ENCODE measurements at places on chromosomes 6 and 20.

DNA sequence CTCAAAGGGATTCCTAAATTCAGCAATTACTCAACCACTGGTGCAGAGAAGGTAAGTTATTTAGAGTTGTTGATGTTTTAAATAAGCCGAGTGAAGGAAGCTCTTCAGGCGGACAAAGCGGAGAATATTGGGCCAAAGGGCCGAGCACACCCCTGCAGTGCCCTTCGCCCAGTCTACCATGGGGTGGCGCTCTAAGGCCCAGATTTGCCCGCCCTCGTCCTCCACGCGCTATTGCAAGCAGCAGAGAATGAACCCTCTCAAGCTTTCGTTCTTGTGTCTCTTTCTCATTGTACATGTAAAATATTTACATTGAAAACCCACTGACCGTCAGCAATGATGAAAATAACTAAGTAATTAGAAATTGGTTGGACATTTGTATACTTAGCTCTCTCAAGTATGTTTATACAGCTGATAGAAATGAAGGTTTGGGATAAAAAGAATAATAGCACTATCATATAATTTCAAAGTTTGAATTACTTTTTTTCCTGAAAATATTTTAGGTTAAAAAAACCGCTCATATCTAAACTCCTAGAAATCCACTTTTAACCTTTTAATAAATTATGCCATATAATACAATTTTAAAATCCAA, 195.0 kb upstream of the CEP162 start:
- DNase-seq = no peak

GRCh38 chr6:15472621-15473020, 190.2 kb downstream of the DTNBP1 start:
- no peak for DNase-seq

DNA sequence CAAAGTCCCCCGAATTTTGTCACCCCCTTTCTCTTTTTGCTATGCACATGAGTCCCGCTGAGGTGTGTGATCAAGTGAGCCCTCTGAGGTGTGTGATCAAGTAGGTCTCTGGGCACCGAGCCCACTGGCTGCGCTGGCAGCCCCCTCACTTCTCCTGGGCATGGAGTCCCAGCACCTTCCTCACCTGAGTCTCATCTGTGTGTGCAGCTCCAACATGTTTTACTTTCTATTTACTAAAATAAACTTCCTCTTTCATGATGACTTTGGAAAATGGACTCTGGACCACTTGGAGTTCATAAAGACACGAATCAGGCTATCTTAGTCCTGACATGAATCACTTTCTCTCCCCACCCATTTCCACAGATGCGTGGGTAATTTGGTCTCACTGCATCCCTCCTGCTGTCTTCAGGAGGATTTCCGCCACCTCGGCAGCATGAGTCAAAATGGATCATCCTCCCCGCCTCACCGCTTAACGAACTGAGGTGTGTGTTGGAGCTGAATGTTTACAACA, 39.8 kb downstream of the PRDM1 start:
- DNase-seq = no peak

DNA sequence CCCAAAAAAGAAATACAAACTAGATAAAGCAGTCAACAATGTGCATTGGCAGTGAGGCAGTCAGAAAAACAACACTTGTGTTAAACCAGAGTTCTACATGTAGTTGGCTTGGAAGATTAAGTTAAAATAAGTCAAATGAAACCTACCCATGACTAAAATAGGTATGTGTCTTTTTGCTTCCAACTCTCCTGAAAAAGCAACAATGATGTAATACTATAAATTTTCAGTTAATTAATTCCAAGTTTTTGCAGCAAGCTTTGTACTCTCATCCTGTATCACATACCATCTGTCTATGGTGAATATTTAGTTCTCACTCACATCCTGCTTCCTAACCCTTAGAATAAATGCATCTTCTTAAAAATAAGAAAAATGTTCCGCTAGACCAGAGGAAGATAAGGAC, 261.5 kb downstream of the KIF16B start:
- DNase-seq = no peak

- DNase-seq = no peak
These were observed 29.2 kb upstream of the CGA start for GRCh38 chr6:87124074-87124473.

DNA sequence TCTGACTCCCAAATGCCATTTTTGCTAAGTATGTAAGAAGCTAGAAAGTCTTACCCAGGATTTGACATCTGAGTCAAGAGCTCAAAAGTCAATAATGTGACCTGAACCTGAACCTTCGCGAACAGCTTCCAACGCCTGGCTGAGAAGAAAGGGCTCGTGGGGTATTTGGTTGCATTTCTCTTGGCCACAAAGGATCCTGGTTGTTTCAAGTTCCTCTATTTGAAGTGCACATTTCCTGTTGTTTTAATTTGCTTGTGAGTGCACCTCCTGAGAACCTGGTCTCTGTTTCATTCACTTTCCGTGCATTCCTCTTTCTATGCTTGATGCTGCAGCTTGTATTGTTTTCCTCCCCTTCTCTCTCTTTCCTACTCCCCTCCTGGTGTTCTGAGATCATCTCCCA, 212.5 kb downstream of the FOXA2 start:
- DNase-seq = no peak

GRCh38 chr6:70371454-70372105, 41.7 kb upstream of the FAM135A start:
- no peak for DNase-seq

GRCh38 chr20:19770375-19770774, 12.3 kb downstream of the RIN2 start:
- DNase-seq = no peak

GRCh38 chr6:164095056-164095455, 680.5 kb downstream of the QKI start:
- DNase-seq = no peak

DNA sequence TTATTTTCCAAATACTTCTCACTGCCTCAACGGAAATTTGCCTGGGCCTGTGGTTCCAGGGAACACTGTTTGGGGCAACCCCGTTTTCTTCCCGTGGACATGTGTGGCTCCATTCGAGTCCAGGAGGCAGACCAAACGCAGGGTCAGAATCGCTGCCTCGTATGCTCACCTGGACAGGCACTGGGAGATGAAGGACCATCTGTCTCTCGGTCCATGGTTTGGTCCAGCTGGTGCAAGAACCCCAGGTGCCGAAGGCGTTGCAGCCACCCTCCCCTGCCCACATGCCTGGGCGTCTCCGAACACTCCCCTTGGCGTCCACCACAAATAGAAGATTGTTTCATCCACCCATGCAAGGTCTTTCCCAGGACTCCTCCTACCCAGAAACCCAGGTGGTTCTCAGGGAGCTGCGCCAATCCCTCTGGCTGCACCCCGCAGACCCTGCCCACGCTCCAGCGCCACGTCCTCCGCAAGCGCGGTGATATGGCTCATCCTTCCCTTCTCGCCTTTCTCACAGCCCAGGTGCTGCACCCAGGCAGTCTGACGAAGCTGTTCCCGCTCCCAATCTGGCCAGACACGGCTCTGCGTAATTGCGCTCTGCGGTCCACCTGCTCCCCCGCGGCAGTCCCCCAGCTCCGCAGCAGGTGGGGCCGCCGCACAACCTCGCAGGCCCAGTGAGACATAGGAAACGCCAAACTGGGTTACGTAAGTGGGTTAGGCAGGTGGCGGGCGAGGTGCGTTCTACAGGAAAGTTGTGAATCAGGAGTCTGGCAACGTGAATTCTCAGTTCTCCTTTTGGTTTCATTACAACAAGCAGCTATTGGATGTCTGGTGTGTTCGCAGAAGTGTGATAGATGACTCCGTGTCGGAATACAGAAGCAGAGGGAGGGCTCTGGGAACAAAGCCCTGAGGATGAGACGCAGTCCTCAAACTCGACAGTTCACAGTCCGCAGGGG, 146.2 kb upstream of the ECI2 start:
- DNase-seq = no peak

GRCh38 chr20:32455171-32455900, 97.2 kb downstream of the ASXL1 start:
- DNase-seq = no peak

GRCh38 chr20:34705008-34705396, 858 bp downstream of the TP53INP2 start:
- no peak for DNase-seq

GRCh38 chr20:48642105-48642880, 185.5 kb downstream of the PREX1 start:
- no peak for DNase-seq
